Pericardium fibroblast (primary cell): ENCODE measurements at places on chromosomes 6 and 20. TPM values are rescaled to one million over a fixed set of nuclear protein-coding genes. Genes with fewer than 3 reads are reported as not detected.

Gene PGK2
- total RNA-seq, result not detected in 2 replicates

Gene EPPIN
- total RNA-seq, result not detected in 2 replicates

Gene SCGN
- 0.12 TPM in 1 of 2 replicates, not detected in the other for total RNA-seq

Gene SSTR4
- total RNA-seq, result not detected in 2 replicates

Gene FABP7
- total RNA-seq, result not detected in 2 replicates

Gene SLC22A7
- total RNA-seq, result not detected in 2 replicates

Gene GSTA3
- not detected in 2 replicates for total RNA-seq

Gene CGA
- not detected in 2 replicates for total RNA-seq

Gene GPR63
- 0.47 and 0.51 TPM in 2 replicates for total RNA-seq

Gene KCTD20
- total RNA-seq, result 41.1 and 65.6 TPM in 2 replicates

Gene PTGIS
- total RNA-seq, result 58.2 and 66.7 TPM in 2 replicates

Gene SOD2
- total RNA-seq, result 68.4 and 135 TPM in 2 replicates

Gene PROKR2
- total RNA-seq, result not detected in 2 replicates

Gene ZMYND8
- 23.0 and 25.6 TPM in 2 replicates for total RNA-seq

Gene FUT9
- total RNA-seq, result not detected in 2 replicates

Gene LPIN3
- total RNA-seq, result 9.7 and 13.2 TPM in 2 replicates

Gene IP6K3
- 0.43 and 2.3 TPM in 2 replicates for total RNA-seq

Gene FAM83C
- not detected in 2 replicates for total RNA-seq

Gene DNMT3B
- 0.43 and 1.2 TPM in 2 replicates for total RNA-seq

Gene HSPA1L
- 0.12 and 0.34 TPM in 2 replicates for total RNA-seq

Gene GJA10
- not detected in 2 replicates for total RNA-seq

Gene HSPA12B
- total RNA-seq, result 3.2 and 5.0 TPM in 2 replicates

Gene CLPSL2
- not detected in 2 replicates for total RNA-seq

Gene CCN5
- 2.1 and 16.2 TPM in 2 replicates for total RNA-seq

Gene FAM229B
- total RNA-seq, result 9.9 and 11.6 TPM in 2 replicates

Gene B3GAT2
- under 0.01 TPM in 1 of 2 replicates, not detected in the other for total RNA-seq

Gene PSORS1C2
- not detected in 2 replicates for total RNA-seq

Gene C6orf58
- 0.35 TPM in 1 of 2 replicates, not detected in the other for total RNA-seq

Gene CHMP4B
- 41.2 and 51.1 TPM in 2 replicates for total RNA-seq

Gene ADGB
- not detected in 2 replicates for total RNA-seq

Gene POLR3F
- 5.6 and 7.7 TPM in 2 replicates for total RNA-seq

Gene EGFL8
- 1.6 and 3.7 TPM in 2 replicates for total RNA-seq

Gene L3MBTL3
- 2.8 and 7.8 TPM in 2 replicates for total RNA-seq

Gene HLA-DMB
- total RNA-seq, result 0.23 TPM in 1 of 2 replicates, not detected in the other

Gene VIP
- total RNA-seq, result not detected in 2 replicates

Gene GABRR1
- total RNA-seq, result not detected in 2 replicates

Gene POLH
- 11.3 and 29.1 TPM in 2 replicates for total RNA-seq

Gene SOX18
- total RNA-seq, result 0.58 and 0.77 TPM in 2 replicates

Gene ABHD16B
- total RNA-seq, result not detected in 2 replicates

Gene PMEPA1
- 1.6 and 1.7 TPM in 2 replicates for total RNA-seq

Gene C20orf204
- total RNA-seq, result 0.12 and 0.68 TPM in 2 replicates

Gene POM121L2
- total RNA-seq, result not detected in 2 replicates

Gene CRNKL1
- total RNA-seq, result 12.8 and 13.8 TPM in 2 replicates

Gene RIOK1
- total RNA-seq, result 10.2 and 48.6 TPM in 2 replicates

Gene UNC5CL
- total RNA-seq, result 0.12 TPM in 1 of 2 replicates, not detected in the other

Gene DNAH8
- total RNA-seq, result not detected in 2 replicates

Gene METTL24
- total RNA-seq, result not detected in 2 replicates

Gene HLA-DRA
- not detected in 2 replicates for total RNA-seq

Gene POPDC3
- 2.7 and 26.6 TPM in 2 replicates for total RNA-seq

Gene ESR1
- total RNA-seq, result not detected in 2 replicates
